Activated CD8-positive, alpha-beta memory T cell treated with anti-CD3 and anti-CD28 coated beads for 48 hours (primary cell): ENCODE measurements at places on chromosomes 12 and 14.

DNA sequence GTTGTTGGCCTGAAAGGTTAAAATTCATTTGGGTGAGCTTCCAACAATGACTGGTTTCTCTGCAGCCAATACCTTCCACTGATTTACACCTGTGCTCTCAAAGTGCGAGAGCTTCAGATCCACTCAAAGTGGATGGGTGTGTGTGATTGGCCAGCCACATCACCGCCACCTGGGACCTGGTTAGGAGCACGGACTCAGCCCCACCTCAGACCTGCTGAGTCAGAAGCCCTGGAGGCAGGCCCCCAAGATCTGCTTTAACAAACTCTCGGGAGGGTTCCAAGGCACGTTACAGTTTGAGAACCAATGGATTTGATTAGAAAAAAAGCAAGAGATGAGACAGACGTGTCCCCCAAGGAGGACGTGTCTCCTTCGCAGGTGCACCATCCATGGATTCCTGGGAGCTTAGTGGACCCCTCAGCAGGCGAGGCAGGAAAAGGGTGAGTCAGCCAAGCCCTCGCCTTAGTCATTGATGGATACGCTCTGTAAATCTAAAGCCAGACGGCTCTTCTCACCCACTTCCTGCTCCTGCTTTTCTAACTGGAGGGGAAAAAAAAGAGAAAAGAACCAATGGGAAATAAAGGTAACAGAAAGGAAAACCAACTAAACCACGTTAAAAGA lies 24.5 kb downstream of the FZD10 start:
- no peak for DNase-seq

- DNase-seq: no peak
Measured at GRCh38 chr12:105200385-105200784, 35.6 kb downstream of the APPL2 start.

GRCh38 chr12:60184096-60184495 lies 588.3 kb downstream of the SLC16A7 start:
- no peak for DNase-seq

- peak; percentile 0 for DNase-seq
Measured at GRCh38 chr12:67193704-67194103, 75.5 kb upstream of the CAND1 start.

DNA sequence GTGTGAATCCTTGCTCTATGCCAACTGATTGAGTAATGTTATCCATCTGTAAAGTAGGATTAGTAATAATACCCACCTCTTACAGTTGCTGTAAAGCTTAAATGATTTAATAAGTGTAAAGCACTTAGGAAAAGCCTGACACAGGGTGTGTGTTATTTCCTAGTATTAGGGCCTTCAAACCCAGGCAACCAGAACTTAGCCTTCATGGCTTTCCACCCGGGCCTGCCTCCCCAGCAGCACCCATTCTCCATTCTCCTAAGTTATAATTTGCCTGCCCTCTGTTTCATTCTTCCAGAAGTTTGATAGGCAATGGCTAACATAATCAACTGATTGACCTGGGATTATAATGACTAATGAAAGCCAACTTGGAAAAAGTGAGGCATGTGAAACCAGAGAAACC lies 20.4 kb upstream of the PDZRN4 start:
- DNase-seq: no peak

DNA sequence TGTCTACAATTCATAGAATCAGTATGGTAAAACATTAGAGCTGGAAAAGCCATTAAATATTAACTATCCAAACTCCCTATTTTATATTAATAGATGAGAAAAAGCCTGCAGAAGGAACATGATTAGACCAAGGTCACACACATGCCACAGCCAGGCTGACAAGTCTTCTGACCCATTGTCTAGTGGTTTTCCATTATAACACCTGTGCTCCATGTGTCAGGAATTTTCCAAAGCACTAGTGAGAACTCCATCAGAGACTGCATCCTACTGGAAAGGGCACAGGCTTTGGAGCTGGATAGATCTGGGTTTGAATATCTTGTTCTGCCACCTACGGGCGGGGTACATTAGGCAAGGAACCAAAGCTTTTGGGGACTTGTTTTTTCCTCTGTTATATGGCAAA lies 325.5 kb downstream of the RAD51B start:
- DNase-seq: no peak

DNA sequence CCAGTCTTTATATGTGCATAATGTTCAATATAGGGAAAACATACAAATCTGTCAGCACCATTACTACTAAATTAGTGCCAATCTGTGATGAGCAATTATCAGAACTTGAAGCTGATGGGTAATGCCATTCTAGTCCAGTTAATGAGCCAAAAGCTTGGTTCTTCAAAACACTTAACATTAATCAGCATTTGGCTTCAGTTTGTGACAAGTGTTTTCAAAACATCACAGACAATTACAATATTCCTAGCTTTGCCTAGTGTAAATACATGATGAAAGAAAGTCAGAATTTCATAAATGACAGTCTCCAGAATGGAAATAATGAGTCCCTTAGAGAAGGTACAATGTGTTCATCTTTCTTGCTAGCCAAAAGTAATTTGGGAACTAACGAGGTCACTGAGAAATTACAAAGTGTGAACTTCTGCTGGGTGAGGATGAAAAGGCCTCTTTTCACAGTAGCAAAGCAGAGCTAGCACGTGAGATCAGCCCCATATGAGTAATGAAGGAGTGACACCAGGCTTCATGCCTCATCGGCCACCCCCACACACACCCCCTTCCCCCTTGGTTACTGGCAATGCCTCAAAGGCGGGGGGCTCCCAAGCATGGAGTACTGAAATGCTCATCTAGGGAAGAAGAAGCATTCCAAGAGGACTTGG lies 180.6 kb upstream of the EEA1 start:
- peak; percentile 6 for DNase-seq

DNA sequence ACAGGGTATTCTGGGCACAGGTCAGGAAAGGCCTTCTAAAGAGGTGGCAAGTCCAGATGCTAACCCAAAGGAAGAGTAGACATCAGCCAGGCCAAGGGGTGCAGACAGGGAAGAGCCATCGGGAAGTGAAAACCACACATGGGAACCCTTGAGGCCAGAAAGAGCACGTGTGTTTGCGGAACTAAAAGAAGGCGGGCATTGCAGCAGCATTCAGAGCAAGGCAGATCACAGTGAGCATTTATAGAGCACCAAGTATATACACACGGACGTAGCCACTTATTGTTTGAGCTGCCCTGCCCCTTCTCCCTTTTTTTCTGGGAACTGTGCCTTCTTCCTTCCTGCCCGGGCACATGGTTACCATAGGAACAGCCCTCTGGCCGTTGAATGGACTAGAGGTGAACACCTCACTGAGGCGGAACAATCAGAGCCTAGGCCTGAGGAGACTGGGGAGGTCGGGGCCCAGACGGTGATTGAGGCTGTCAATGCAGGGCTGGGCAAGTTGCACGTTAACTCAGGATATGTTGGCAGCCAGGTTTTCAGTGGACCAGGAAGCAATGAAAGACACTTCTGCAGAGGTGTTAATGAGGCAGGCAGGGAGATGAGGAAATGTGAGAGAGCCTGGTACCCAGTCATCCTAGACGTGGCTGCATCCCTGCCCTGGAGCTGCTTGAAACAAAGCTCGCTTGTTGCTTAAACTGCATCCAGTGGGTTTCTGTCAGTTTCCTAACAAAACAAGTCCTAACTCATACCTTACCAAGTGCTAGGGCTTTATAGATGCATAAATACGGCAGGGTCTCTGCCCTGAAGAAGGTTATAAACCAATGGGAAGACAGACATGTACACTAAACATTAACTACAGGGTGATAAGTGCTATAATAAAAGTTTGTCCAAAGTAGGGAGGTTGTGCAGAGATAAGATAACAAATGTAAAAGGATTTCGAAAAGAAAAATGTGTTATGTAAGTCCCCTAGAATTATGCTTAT lies 34.2 kb downstream of the MOAP1 start:
- DNase-seq: no peak

GRCh38 chr12:87794854-87795253 lies 234.3 kb downstream of the C12orf50 start:
- no peak for DNase-seq
